Urothelium cell line (cell line): ENCODE measurements at places on chromosomes 11 and 22.
A peak's percentile ranks its signal among the peaks of the same experiment; 100 is the strongest.

DNA sequence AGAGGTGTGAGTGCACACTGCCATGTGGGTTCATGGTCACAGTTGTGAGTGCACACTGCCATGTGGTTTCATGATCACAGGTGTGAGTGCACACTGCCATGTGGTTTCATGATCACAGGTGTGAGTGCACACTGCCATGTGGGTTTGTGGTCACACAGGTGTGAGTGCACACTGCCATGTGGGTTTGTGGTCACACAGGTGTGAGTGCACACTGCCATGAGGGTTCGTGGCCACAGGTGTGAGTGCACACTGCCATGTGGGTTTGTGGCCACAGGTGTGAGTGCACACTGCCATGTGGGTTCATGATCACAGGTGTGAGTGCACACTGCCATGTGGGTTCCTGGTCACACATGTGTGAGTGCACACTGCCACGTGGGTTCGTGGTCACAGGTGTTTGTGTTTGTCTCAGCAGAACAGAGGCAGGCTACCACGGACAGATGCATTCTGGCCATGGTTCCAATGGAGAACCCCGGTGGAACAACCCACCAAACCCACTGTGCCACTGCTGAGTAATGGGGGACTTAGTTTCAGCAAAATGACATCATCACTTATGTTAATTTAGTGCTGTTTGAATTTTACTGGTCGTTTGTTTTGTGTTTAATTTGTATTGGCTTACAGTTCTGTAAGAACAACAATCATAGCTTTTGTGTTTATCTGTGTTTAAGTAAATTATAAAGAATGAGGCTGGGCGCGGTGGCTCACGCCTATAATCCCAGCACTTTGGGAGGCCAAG is 57.2 kb downstream of the RPS6KA4 start:
- DNase-seq: no peak

DNA sequence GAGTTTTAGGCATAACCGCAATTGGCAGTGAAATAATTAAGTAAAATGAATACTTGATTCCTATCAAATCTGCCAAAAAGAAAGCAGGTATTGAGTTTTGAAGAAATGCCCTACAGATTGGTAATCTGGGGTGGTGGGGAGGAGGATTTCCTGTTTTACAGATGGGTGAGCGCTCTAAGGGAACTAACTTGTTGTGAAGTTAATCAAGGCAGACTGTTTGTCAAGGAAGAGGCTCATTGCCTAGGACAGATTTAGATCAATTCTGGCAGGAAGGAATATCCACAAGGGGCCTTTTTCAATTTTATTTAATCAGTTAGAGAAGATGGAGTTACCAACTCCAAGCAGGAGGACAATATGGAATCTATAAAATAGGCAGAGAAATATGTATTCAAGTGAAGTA is 271.5 kb upstream of the CCDC90B start:
- no peak for DNase-seq

- no peak for DNase-seq
Measured at GRCh38 chr11:117829369-117829725, 4.8 kb upstream of the FXYD2 start.

- DNase-seq: no peak
Measured at GRCh38 chr11:22752908-22753310, 76.7 kb downstream of the SVIP start.

DNA sequence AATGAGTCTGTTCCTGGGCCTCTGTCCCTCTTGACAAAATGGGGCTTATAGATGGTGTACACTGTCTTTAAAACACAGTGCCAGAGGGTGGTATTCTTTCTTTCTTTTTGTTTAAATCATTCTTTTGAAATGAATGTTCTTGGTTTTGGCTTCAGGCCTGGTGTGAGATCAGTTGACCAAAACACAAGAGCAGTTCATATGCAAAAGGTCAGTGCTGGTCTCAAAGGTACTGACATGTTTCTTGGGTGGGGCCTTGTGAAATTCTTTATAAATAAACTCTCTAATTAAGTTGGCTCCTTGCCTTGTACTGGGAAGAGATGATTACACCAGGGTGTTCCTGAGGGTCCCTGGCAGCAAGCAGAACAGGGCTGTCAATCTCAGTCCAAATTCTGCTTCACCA is 110.0 kb downstream of the FBXO7 start:
- no peak for DNase-seq

GRCh38 chr11:3970108-3970507 is 114.6 kb downstream of the STIM1 start:
- DNase-seq: no peak

- DNase-seq: peak; percentile 91
Measured at GRCh38 chr22:30609260-30610185, 2.5 kb downstream of the TCN2 start.

GRCh38 chr11:54985731-54986130 is 276.2 kb upstream of the TRIM48 start:
- DNase-seq: no peak

- no peak for DNase-seq
Measured at GRCh38 chr11:11148104-11148509, 204.9 kb downstream of the CSNK2A3 start.

- no peak for DNase-seq
Measured at GRCh38 chr22:39410264-39410663, 10.7 kb downstream of the TAB1 start.

GRCh38 chr11:127902382-127902781 is 685.0 kb downstream of the ETS1 start:
- no peak for DNase-seq

- DNase-seq: no peak
Measured at GRCh38 chr11:2120359-2121100, 18.7 kb downstream of the IGF2 start.

- peak; percentile 24 for DNase-seq
Measured at GRCh38 chr11:77779935-77780334, 40.6 kb downstream of the RSF1 start.

GRCh38 chr11:15215005-15215404 is 100.3 kb downstream of the INSC start:
- no peak for DNase-seq

GRCh38 chr11:120917559-120918239 is 106.2 kb upstream of the TBCEL start:
- DNase-seq: no peak

GRCh38 chr22:28869736-28870135 is 13.6 kb upstream of the ZNRF3 start:
- DNase-seq: no peak

DNA sequence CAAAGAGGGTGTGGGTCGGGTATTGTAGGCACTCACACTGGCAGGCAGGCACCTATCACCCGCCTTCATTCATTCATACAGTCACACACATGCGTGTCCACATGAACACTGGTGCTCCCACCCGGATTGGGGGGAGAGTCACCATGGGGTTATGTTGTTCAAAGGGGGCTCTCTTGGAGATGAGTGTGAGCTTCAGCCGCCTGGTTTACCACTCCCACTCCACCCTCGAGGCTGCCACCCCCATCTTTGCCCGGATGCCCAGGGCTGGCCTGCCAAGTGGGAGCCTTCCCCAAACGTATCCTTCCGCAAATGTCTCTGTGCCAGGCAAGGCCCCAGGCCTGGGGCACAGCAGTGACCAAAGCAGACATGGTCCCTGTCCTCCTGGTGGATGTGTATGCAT is 22.6 kb downstream of the MRGPRD start:
- no peak for DNase-seq

- DNase-seq: peak; percentile 88
Measured at GRCh38 chr22:22210375-22210774, 34.2 kb upstream of the VPREB1 start.
